Mucosa of descending colon (tissue), 3 donors: ENCODE measurements at places on chromosomes 1 and 21. TPM values are rescaled to one million over a fixed set of nuclear protein-coding genes. Genes with fewer than 3 reads are reported as not detected.

- DNase-seq, result no peak
Measured at GRCh38 chr21:35041881-35042280, 7.2 kb downstream of the RUNX1 start.

DNA sequence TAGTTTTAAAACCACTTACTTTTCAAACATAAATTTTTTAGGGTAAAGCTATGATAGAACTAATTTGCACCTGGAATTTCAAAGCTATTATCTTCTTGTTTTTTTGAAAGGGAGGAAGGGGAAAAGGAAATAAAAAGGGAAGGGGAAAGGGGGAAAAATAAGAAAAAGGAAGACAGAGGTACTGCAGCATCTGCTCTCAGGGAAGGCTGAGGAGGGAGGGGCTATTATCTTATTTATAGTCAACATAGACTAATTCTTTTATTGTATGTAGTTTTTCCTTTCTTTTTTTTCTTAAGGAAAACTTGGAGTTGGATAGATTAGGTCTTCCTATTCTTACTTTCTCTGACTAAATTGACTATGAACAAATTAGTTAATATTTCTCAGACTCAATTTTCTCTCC is 41.5 kb upstream of the ZYG11A start:
- no peak for DNase-seq

- no peak for DNase-seq
Measured at GRCh38 chr21:16376673-16377072, 646.9 kb downstream of the USP25 start.

DNA sequence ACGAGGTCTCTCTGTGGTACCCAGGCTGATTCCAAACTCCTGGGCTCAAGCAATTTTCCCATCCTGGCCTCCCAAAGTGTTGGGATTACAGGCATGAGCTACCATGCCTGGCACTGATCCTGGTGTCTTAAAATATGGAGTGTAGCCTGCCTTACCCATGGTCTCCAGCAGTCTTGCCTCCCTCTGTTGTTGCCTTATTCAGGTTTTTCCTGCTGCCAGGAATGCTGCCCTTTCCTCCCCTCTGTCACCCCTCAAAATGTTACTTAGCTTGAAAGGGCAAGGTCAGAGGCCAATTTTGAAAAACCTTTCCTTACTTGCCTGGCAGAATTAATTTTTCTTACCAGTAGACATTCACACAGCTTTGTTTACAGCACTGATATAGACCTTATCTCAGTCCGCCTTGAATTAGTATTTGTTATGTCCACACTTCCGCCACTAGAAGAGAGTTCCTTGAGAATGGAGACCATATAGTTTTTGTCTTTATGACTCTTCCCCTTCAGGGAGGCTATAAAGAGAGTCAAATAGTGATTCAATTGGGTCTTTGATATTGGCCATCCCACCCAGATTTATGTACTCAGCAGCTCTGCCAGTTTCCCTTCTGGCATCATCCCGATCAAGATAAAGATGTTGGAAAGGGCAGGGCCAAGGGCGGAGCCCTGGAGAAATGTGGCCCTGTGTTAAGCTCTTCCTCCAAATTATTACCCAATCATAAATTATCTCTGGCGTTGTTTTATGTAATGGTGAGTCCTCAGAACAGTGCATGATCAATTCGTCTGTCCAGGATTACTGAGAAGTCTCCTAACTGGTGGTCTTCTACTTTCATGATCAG is 38.8 kb downstream of the C1orf21 start:
- DNase-seq, result peak; percentile 84

GRCh38 chr1:169809370-169810095 is 14.8 kb upstream of the METTL18 start:
- DNase-seq, result no peak

DNA sequence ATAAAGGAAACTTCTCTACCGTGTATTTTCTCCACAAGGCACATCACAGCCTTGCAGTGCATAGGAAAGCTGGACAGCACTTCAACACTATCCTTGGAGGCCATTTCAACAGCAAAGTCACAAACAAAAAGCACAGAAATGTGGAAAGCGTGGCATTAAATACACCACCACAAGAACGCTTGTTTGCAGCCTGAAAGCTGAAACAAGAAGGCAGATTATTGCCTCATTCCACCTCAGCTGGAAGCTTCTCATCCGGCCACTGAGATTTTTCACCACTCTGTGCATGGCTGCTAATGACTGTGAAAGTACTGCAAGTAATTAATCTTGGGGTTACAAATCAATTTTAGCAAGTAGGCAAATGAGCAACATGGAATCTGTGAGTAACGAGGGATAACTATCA is 50.9 kb upstream of the GALNT2 start:
- DNase-seq, result no peak

DNA sequence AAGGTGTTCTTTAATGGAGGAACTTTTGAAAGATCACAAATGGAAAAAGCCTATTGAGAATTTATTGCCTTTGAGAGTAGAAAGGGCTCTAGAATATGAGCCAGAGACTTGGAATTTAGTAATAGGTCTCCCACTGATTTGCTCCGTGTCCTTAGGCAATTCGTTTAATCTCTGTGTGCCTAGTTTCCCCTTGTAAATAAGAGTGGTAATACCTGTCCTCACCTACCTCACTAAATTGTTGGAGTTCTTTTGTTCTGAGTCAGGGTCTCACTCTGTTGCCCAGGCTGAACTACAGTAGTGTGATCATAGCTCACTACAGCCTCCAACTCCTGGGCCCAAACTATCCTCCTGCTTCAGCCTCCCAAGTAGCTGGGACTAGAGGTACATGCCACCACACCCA is 15.0 kb upstream of the TEKT2 start:
- no peak for DNase-seq

DNA sequence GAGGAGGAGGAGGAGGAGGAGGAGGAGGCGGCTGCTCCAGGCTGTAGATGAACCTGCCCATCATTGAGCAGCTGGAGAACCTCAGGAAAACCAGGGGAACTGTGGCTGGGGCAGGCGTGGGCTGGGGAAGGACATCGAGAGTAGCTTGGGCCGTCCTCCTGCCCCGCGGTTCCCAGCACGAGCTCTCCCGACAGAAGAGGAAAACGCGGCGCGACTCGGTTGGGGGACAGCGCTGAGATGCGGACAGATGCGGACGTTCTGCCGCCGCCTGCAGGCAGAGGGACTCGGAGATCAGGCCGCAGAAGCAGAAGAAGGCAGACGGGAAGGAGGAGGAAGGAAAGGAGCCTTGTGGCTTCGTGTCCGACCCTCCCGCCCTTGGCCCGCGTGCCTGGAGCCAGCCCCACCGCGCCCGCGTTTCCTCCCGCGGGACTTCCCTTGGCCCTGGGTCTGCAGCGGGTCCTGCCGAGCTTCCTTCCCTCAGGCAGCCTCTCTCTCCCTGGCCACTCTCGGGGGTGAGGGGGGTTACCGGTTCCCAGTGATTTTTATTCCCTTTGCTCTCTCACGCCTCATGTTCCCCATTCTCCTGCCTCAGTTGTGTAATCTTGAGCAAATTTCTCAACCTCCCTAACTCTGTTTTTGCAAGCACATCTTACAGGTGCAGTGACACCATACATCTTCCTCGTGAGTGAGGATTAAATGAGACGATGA is 1.7 kb upstream of the TNFRSF9 start:
- DNase-seq, result peak; percentile 59

- DNase-seq, result no peak
Measured at GRCh38 chr1:40363721-40364120, 9.8 kb upstream of the SMAP2 start.

The TFF2 gene
- 1.7 TPM for total RNA-seq

The PLA2G2C gene
- total RNA-seq, result not detected

The ESRRG gene
- 0.58 TPM for total RNA-seq

The CRYAA gene
- not detected for total RNA-seq

The PRELP gene
- total RNA-seq, result 174 TPM

The PTPN7 gene
- total RNA-seq, result 5.0 TPM

The PTGFR gene
- 2.1 TPM for total RNA-seq
